Renal cortical epithelial cell (primary cell): ENCODE measurements at places on chromosomes 3 and 15. TPM values are rescaled to one million over a fixed set of nuclear protein-coding genes. Genes with fewer than 3 reads are reported as not detected.

The ISL2 gene
- total RNA-seq, result 0.05 and 0.87 TPM in 2 replicates

The FGD5 gene
- 0.30 and 3.3 TPM in 2 replicates for total RNA-seq

GRCh38 chr15:85579957-85580694, 199.7 kb downstream of the AKAP13 start:
- DNase-seq, result peak; percentile 79

DNA sequence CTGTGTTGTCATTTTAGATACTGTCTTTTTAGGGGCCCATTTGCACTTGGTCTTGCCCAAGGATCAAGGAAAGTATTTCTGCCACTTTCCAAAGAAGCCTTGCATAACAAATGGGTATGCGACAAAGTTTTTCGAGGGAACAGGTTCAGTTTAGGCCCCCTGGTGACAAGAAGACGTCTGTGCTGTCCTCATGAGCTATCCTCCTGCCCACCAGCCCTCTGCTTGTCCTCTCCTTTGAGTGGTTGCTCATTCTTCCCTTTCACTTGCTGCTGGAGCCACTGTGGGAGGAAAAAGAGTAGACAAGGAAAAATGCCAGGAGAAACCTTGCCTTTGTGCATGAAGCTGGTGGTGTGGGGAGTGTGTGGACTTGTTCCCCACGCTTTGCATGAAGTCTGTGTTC, 171.9 kb downstream of the CACNA2D3 start:
- DNase-seq, result no peak

DNA sequence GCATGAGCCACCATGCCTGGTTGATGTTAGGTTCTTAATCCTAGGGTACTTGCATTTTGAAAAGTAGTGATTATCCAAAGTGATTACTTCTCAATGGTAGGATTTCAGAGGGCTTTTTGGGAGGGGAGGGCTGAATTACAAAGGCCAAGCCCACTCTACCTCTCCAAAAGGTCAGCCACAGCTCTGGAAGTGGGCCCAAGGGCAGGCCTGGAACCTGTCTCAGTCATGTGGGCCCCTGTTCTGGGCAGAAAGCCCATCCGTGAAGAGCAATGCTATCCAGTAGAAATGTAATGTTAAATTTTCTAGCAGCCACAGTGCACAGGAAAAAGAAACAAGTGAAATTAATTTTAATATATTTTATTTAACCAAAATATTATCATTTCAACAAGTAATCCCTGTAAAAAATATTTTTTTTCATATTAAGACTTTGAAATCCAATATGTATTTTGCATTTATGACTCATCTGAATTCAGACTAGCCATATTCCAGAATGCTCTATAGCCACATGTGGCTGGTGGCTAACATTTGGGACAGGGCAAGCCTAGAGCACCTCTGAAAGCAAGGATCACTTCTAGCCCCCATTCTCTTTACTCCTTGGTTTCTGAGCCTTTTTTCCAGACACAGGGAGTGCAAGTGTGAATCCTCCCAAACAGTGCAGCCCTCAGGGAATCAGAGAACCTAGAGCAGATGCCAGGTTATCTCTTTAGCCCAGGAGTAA, 16.8 kb downstream of the RFT1 start:
- no peak for DNase-seq

- no peak for DNase-seq
Observed at GRCh38 chr3:13073326-13074005, at the start of gene IQSEC1. IQSEC1 (minus strand) TSS chr3:13073429; CDS start chr3:13073014, 415 bp downstream.

GRCh38 chr3:156812521-156813335, 13.4 kb upstream of the LEKR1 start:
- DNase-seq, result peak; percentile 73

DNA sequence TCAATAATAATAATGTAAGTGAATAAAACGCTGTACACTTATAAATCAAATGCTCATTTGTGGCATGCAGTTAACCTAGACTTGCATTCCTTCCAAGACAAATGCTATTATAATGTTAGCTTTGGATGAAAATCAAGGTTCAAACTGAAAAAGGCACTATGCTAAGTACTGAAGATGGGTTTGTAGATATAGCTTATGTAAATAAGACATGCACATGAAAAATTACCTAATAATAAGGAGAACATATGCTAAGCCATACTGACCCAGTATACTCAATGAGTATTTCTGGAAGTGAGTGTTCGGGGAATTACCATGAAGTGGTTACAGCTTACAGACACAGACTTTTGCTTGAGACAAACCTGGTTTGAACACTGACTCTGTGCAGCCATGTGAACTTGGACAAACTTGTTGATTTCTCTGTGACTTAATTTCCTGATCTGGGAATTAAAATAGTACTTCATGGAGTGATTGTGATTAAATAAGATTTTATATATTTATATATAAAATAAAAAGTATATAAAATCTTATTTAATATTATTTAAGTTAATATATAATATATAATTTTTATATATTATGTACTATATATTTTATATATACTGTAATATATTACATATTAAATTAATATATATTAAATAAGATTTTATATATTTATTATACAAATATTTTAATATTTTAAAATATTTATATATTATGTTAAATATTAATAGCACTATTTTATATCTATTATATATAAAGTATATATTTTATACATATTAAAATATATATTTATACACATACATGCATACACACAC, 159.2 kb downstream of the ZPLD1 start:
- DNase-seq, result no peak

GRCh38 chr15:63663906-63664305, 66.7 kb downstream of the FBXL22 start:
- DNase-seq, result no peak

GRCh38 chr3:142270407-142270806, 45.0 kb upstream of the GK5 start:
- no peak for DNase-seq

DNA sequence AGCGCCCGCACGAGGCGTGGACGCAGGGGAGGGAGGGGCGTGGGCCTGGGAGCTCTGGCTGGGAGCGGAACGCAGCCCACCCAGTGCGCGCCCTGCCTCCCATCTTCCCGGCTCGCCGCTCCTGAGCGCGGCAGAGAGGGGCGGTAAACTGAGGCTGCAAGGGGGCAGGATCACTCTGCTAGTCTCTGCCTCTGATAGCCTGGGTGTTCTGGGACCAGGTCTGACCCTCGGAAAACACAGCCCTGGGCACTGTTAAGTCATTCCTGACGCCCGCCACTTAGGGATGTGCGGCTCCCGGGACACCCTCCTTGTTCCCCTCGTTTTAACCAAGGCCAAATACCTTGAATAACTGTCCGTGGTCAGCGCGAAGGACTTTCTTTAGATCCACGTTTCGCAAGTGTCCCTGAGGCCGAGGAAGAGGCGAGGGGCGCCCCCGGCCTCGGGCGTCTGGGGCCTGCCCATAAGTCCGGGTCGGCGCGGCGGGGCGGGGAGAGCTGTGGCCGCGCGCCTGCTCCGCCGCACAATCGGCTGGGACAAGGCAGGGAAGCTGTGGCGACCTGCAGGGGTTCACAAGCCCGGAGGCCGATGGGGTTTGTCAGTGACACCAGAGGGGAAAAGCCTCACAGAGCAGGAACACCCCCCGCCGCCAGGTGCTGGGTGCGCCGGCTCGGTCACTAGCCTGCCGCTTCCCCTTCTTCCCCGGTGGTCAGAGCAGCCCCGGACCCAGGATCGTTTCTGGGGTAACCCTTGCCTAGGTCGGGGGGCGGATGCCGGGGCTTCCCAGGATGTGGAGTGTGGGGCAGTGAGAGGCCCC, 1.5 kb downstream of the ITPKA start:
- no peak for DNase-seq

DNA sequence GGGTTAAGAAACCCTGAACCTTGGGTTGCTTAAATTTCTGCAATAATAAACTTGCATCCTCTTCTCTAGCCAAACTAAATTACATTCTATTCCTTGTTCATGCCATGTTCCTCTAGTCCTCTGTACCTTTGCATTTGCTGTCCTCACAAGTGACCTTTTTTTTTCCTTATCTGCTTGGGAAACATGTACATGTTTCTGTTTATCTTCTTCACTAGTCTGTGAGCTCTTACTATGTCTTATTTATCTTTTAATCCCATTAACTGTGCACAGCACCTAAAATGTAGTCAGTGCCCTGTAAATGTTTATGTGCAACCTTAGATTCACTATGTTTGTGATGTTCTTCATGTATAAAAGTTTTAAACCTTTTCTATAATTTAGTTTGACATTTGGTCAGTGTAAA, 61.9 kb downstream of the REC114 start:
- no peak for DNase-seq
